ENCODE measurements at places on chromosomes 4 and X.

DNA sequence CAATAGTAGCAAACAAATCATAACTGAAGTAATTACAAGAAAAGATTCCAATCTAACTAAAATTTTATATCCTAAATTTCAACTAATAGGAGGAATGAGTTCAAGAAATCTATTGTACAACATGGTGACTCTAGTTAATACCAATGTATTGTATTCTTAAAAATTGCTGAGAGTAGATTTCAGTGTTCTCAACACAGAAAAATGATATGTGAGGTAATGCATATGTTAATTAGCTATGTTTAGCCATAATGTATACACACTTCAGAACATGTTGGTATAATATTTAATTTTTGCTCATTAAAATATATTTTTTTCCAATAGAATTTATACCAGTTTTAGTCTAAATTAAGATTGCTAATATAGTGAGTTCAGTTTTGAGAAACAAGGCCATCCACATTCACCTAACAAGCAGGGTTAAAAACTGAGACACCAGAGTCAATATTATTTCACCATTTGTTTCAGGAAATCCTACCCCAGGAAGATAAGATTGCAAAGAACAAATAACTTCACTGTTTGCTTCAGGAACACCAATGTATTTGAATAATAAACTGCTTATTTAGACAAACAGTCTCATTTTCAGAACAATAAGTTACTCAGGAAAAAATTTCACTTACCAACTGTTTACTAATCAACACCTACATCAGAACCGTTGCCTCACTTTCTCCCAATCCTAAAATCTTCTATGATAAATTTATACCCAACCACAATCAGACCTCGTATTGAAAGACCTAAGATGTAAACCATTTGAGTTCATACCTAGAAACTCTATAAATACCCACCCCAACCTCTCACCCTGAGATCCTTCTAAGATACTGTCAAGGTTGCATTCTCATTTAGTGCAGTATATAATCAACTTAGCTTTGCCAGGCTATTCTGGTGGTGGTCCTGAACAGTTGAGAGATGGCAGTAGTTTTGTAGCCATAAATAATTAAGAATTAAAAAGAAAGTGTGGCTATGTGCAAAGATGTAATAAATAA is 132.8 kb downstream of the MAB21L2 start:
- DNase-seq, result no peak

- no peak for DNase-seq
Observed at GRCh38 chrX:17056868-17057608, 110.6 kb downstream of the REPS2 start.

DNA sequence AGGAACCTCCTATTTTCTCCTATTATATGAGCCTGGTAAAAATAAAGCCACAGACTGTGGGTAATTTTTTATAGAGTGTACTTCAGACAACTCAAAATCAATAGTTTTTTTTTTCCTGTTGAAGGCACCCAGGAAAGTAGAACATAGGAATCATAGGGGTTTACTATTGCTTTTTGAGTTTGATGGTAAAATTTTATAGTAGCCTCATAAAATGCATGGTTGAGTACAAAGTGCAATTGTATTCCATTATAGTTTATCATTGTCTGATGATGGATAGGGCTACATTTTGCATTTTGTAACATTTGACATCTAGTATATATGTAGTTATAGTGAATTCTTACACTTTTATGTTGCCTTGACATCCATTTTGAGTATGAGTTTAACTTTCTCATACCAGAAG is 455.0 kb downstream of the STIM2 start:
- no peak for DNase-seq

DNA sequence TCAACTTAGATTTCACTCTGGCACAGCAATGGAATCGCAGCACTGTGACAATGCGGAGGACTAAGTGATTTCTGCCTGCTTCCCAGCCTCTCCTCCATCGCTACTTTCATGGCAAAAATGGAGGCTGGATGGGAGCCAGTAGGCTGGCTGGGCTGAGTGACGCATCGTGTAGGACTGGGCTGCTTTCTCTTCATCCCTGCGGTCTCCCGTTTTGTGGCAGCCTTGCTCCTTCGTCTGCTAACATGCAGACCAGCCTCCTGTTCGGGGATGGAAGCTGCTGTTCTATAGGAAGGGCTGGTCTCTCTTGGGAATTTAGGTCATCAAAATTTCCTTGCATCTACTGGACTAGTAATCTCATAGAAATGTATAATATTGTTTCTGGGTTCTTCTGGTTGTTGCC is 15.8 kb upstream of the RGS12 start:
- DNase-seq, result no peak
